ENCODE measurements at places on chromosomes 2 and 18. TPM values are rescaled to one million over a fixed set of nuclear protein-coding genes. Genes with fewer than 3 reads are reported as not detected.
A peak's percentile ranks its signal among the peaks of the same experiment; 100 is the strongest.

- no peak for DNase-seq
Observed at GRCh38 chr2:183243758-183244157, 119.5 kb downstream of the NUP35 start.

DNA sequence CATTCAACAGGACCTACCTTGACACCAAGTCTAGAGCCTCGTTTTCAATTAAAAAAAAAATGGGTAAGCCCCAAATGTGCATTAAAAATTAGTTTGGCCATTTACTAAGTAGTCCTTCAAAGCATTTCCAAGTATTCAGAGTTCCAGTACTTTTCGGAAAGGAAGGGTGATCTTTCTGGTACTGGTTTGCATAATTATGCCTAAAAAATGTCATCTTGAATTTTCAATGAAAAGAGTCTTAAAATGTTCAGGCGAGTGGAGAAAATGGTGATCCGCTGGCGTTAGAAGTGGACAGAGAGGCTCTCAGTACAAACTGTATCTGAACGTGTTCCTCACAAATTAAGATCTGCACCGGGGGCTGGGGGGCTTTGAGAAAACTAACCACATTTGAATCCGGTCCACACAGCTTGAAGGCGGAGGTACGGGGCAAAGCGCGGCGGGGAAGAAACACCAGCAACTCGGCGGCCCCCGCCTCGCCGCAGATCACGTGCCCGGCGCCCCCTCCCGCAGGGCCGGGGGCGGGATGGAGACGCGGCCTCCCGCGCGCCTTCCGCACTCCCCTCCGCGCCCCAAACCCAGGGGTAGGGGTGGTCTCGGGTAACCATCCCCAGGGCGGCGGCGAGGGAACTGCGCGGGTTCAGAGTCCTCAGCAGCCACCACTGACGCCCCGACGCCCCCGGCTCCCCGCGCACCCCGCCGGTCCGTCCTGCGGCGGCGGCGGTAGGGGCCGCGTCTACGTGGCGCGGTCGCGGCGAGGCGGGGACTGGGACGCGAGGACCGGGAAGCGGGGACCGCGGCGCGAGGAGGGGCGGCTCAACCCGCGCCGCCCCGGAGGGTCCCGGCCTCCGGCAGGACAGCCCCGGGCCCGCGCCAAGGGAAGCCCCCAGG is 564 bp downstream of the LPIN2 start:
- DNase-seq, result peak; percentile 70

GRCh38 chr2:145026456-145027455 is 506.8 kb upstream of the ZEB2 start:
- no peak for DNase-seq

DNA sequence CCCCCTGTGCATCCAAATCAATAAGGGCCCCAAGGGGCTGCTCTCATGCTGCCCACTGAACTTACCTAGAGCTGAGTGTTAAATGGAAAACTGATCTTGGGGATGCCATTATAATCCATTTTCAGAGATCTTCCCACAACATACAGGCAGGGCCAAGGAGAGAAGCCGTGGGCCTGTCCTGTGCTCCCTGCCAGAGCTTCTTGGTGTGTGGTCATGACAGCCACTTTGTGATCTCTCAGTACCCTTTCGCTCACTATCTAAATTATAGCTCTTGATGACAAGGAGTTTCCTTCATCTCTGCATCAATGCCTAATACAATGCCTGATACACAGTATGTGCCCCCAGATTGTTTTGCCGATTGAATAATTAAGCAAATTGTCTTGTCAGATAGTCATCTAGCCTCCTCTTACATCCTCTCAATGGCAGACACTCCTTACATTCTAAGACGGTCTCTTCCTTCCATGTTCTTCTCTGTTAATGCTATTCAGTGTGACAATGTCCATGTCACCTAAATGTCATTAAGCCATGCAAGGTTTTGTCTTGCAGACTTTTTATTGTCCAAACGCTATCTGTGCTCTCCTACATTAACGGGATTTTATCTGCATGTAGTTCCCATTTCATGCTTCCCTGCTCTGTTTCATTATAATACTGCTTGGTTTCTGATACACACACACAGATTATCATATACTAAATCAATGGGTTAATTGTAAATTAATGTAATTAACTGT is 5.9 kb downstream of the CSRNP3 start:
- DNase-seq, result no peak

DNA sequence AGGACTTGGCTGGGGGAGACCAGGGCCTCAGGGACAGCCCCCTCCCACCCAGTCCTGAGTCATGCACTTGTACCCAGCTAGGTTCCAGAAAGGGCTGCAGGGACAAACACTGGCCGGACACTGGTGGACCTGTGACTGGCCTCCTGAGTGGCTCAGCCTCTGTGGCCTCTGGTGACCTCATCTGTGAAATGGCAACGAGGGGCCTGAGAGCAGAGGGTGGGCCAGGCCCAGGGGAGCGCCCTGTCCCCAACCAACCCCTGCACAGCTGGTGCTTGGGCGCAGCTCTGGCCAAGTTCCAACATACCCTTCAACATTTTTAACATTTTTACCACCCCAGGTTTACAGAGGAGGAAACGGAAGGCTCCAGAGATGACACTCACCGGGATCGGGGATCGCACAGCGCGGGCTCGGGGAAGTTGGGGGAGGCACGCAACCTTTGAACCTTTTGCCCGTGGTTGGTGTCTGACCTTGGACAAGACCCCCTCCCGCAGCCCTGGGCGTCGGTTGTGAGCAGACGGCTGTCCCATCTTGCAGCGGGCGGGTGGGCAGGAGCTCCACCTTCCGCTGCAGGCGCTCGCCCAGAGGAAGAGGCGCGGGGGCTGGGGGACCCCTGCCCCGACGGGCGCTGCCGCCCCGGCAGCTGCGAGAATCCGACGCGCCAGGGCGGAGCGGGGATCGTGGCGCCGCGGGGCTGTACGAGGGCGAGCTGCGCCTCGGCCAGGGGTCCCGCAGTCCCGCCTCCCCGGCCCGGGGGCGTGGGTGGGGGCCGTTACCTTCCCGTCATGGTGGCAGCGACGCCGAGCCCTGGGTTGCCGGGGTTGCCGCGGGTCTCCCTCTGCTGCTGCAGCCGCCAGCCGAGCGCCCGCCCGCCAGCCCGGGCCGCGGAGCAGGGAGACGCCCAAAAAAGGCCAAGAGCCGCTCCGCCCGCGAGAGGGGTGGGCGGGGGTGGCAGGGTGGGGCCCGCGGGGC is 805 bp downstream of the LIMS2 start:
- DNase-seq, result peak; percentile 53

DNA sequence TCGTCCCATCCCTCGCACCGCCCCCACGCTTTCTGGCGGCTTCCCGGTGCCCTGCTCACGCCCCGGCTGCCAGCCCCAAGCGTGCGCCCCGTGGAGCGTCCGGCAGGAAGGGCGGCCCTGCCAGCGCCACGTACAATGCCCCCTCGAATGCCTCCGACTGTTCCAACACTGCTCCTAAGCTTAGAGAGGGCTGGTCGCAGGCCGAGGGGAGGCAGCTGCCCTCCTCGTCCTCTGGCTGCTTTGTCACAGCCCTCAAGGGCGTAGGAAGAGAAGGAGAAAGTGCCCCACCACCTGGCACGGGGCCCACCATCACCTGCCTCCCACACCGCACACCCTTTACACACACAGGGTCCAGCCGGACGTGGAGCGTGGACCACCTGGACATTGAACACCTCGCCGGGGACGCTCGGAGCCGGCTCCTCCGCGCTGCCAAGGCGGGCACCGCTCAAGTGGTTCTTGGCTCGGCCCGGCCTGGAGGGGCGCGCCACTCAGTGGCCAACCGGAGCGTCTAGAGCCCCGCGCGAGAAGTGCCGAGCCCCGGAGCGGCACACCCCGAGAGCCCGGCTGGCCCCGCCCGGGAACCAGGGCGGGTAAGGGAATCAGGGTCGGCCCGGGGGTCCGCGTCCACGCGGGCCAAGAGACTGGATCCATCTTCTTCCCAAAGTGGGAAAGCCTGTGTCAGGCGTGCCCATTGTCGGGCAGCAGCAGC is 830 bp downstream of the DNER start:
- no peak for DNase-seq

BOLL gene
- not detected for total RNA-seq

DNA sequence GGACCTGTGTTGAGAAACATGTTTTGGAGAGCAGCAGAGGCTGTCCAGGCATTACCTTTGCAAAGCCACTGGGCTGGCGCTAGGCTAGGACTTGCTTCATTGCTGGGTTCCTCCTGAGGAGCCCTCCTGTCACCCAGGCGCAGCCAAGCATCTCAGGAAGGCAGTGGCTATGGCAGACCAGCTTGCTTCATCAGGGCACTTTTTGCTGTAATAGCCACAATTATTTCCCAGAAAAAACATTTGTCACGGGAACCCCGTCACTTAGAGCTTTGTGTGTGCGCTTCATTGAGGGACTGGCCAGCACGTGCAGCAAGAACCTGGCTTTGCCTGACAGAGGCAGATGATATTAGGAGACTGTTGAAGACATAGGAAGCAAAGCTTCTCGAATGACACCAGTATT is 36.4 kb downstream of the SLC20A1 start:
- no peak for DNase-seq

GRCh38 chr2:230924092-230924469 is 961 bp downstream of the GPR55 start:
- DNase-seq, result no peak

PAX3 gene
- not detected for total RNA-seq

- DNase-seq, result no peak
Observed at GRCh38 chr2:72128059-72128842, 19.4 kb downstream of the CYP26B1 start.

DNA sequence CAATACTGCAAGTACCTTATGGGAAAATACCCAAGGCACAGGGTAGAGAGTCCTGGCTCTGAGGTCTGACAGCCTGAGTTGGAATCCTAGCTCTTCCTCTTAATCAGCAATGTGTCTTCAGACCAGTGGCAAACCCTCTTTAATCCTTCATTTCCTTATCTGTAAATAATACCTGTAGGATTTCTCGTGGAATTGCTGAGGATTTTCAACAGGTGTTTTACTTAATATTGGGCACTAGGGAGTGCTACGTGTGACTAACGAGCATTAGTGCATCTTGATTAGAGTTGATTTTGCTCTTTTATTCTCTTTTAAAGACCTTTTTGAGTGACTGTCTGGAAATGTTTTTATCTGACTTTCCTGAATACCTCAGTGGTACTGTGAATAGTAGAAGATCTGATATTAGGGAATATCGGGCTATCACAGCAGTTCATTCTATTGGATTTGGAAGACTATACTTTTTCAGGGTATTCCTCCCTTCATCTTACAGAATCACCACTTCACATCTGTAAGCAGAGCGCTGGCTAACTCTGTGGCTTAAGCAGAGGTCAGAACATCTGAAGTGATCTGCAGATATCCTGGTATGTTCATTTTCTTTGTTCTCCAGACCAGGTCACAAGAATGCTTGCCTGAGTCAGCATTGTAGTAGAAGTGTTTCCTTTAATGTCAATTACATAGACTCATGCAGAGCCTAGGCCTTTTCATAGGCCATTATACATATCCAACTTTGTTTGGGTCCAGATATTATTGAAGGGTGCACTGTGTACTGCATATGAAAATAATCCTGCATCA is 49.1 kb downstream of the ARHGAP28 start:
- DNase-seq, result no peak

GRCh38 chr2:222864296-222864695 is 3.5 kb downstream of the ACSL3 start:
- no peak for DNase-seq

MROH2A gene
- not detected for total RNA-seq

LYPD6 gene
- not detected for total RNA-seq

GRCh38 chr2:112880696-112881095 is 30.3 kb upstream of the IL37 start:
- no peak for DNase-seq

MRO gene
- total RNA-seq, result not detected

LYPD6B gene
- not detected for total RNA-seq

DNA sequence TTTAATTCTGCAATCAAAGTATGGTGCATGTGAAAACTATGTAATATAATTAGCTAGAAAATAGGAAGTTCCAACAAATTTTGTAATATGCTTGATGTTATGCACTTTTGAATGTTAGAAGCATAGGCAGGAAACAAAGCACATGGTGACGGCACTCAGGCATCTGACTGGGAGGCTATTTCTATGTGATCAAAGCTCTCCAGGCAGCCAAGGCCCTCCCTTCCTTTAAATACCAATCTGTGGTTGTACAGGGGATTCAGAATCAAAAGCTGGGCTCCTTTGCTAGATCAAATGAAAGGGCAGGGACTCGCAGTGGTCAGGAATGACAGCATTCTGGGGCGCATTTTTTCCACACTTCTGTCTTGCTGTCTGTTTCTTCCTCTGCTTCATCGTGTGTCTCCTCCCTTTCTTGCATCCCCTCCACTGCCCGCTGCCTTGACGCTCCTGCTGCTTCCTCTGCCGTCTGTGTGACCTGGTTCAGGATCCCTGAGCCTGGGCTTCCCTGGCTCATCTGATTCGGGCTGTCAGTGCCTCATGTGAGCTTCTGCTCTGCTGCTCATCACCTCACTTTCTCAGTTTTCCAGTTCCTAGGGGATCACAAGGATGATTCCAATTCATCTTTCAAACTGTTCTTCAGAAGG is 30.9 kb downstream of the TMEM182 start:
- DNase-seq, result no peak

- DNase-seq, result no peak
Observed at GRCh38 chr2:161371869-161372268, 44.2 kb upstream of the TBR1 start.

GRCh38 chr18:53115876-53116585 is 776.0 kb downstream of the DCC start:
- no peak for DNase-seq

DNA sequence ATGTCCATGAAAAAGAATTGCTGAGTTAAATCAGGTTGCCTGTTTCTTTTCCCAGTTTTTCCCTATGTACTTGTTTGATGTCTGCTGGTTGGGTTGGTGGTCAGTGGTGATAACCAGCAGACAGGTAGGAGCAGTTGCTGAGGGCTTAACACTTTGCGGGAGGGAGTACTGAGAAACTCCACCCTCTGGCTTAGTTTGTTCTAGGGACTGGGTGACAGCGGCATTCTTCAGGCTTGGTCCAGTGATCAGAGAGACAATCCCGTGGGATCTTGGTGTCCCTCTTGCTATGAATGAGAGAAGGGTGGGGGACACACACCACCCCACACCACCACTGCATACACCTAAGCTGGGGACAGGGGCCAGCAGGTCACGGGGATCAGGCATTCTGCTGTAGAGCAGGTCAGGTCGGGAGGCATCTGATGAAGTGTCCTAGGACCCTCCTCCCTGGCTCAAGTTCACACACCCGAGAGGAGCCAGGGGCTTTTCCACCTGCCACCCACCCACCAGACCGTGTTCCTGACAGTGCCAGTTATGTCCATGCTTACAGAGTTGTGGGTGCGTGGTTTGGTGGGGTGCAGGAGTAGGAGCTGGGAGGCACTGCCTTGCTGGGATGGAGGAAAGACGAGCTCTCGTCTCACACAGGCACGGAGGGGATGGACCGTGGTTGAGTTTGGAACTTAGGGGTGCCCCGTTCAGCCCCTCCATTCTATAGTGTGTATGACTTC is 21.3 kb upstream of the ALLC start:
- no peak for DNase-seq

- no peak for DNase-seq
Observed at GRCh38 chr2:181782660-181783059, 102.3 kb upstream of the NEUROD1 start.

C1QL2 gene
- total RNA-seq, result not detected

Measured in CD8-positive, alpha-beta T cell (primary cell).